ENCODE measurements at places on chromosomes 3 and 15.

DNA sequence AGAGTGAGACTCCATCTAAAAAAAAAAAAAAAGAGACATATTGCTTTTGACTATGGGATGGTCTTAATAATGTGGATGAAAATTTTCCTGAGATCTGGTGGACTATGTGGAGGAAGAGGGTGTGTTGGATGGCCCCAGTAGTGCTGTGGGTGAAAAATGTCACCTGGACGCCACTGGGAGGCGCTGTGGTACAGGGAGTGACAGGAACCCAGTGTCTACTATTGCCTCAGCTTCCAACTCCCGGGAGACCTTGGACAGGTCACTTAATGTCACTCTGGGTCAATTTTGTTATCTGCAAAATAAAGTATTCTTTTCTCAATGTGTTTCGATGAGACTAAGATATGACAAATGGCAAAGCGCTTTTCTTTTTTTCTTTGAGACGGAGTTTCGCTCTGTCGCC, 27.7 kb upstream of the DCP1A start:
- peak; percentile 16 for DNase-seq

- no peak for DNase-seq
These were observed 22.6 kb upstream of the SATB1 start for GRCh38 chr3:18447720-18448119.

GRCh38 chr3:15032650-15033049, 32.5 kb downstream of the MRPS25 start:
- no peak for DNase-seq

DNA sequence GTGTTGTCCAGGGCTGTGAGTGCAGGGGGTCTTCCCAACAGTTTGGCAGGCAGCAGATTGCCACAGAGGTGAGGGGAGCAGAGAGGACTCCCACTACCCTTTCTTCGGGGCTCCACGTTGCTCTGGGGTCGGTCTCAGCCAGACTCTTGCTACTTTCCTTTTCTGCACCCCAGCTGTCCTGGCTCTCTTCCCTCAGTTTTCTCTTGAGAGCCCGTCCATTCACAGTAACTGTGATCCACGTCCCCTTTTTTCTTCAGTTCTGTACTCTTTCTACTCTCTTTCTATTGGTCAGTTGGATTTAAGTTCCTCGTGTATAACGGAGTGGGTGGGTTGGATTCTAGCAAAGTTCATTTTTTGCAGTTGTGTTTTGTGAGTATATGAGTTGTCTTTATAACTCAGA, 105.8 kb downstream of the UNC13C start:
- no peak for DNase-seq

DNA sequence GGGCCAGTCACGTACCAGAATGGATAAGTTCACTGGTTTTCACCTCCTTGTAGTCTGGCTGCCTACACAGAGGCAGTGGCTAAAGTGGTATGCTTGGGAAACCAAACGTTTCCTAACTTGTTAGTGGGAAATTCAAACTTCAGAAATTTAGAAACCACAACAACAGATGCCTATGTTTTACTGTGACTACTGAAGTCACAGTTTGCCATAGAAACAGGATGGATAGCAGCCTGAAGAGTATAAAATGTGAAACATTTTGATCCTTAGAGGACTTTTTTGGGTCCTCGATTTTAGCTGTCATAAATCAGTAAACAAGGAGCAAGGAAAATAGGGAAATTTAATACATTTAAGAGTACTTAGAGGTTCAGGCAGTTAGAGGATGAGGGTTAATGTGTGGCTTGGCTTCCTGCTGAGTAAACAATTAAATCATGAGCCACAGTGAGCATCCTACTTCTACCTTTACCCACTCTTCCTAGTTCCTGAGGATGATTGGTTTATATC, 48.6 kb downstream of the CMSS1 start:
- DNase-seq: no peak

DNA sequence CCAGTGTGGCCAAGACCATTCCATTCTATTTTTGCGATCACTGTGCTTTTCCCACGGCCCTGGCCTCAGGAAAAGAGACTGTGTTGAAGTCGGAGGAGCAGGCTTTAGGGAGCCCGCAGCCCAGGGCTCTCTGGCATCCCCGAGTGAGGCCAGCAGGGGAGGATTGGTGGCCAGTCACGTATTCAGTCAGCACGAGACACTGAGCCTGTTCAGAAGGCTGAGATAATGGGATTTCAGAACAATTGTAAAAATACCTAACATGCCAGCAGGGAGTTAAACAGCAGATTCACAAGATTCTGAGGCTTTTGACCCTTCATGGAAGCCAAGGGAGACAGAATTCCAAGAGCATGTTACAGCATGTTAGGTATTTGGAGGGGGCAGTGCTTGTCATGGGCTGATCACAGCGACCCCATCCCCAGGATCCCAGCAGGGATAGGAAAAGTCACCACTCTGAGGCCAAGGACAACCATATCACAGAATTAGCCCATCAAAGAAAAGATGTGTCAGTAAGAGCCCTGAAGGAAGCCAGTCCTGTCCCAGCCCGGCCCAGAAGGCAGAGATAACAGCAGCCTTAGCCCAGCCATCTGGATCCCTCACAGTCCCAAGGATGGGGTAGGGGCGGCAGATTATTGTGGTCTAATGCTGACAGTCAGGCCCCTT, 40.6 kb downstream of the AMOTL2 start:
- DNase-seq: no peak

- DNase-seq: no peak
These were observed 220.7 kb upstream of the SEMA6D start for GRCh38 chr15:47496343-47497185.

DNA sequence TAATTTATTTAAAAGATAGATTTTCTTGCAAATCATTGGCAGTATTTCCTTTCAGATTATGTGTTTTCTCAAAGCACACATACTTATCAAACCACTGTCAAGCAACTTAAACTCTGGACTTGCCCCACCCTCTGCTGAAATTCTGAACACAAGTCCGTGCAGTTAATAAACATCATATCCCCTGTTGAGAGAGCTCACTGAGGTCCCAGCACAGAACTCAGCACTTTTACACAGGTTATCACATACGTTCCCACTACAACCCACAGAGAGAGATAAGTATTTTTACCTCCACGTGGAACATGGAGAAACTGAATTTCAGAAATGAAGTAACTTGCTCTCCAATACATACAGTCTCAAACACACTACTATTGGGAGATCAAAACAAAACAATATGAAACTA, 267.6 kb upstream of the IGF1R start:
- no peak for DNase-seq
